NCI-H69 (cell line): ENCODE measurements at places on chromosomes 1 and 21.

DNA sequence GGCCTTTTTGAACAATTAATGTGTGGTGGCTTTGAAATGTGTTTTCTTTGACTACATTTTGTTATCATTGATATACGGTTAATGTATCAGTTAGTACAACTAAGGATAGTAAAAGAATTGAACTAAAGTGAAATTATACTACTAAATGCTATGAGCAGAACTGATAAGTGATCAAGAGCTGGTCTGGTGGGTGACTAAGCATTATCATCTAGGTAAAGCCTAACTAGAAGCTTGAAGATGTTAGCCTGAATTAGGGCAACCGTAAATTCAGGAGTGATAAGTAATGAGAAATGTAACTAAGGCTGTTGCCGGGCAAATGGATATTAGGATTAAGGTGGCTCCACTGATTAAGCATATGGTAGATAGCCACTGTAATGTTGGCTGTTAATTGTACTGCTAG, 16.0 kb upstream of the GCLM start:
- DNase-seq: no peak

DNA sequence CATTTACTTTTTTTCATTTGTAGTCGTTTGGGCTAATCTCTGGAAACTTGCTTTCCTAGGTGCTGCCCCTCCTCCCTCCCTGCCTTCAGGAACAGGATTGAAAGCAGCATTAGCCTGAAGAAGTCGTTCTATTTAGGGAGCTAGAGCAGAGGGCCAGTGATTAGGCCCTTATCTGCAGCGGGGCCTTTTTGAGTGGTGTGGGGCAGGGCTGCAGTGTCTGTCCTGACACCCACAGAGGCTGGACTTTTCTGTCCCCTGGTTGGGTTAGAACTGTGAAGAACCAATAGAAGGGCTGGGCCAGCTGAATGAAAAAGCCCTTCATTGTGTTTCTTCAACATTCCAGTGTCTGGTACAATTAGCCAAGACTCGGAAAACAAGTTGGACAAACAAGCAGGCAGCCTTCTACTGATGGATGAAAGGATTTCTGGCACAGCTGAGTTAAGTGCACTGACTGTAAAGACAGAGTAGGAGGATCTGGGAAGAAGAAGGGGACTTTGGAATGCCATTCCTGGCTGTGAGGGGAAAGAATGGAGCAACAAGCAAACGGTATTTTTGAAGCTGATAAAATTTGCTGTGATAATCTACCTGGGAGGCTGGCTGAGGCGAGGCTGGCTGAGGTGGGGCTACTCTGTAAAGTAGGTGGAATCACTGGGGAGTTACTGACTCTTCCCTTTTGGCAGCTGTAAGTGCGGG, 9.7 kb downstream of the MACF1 start:
- no peak for DNase-seq

- DNase-seq: no peak
Observed at GRCh38 chr1:186967656-186968394, 139.1 kb downstream of the PLA2G4A start.

DNA sequence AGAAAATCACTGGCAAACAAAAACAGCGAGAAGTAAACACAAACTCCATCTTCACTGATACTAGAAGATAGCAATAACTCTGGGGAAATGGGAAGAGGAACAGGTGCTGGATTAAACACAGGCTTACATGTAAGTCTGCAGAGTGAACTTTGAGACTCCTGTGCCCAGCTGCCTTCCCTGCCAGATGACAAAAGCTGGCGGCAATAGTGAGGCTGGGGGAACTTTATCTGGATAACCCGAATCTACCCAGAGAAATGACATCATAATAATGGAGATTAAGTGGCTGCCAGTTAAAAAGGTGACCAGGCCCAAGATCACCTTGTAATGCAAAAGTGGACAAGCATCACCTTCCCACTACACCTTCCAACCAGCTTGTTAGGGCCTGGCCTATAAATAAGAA, 184.5 kb downstream of the CHRM3 start:
- no peak for DNase-seq
